ENCODE measurements at places on chromosomes 11 and 22.
A peak's percentile ranks its signal among the peaks of the same experiment; 100 is the strongest.

- peak; percentile 10 for DNase-seq
Observed at GRCh38 chr11:110059706-110060463, 33.3 kb upstream of the ZC3H12C start.

DNA sequence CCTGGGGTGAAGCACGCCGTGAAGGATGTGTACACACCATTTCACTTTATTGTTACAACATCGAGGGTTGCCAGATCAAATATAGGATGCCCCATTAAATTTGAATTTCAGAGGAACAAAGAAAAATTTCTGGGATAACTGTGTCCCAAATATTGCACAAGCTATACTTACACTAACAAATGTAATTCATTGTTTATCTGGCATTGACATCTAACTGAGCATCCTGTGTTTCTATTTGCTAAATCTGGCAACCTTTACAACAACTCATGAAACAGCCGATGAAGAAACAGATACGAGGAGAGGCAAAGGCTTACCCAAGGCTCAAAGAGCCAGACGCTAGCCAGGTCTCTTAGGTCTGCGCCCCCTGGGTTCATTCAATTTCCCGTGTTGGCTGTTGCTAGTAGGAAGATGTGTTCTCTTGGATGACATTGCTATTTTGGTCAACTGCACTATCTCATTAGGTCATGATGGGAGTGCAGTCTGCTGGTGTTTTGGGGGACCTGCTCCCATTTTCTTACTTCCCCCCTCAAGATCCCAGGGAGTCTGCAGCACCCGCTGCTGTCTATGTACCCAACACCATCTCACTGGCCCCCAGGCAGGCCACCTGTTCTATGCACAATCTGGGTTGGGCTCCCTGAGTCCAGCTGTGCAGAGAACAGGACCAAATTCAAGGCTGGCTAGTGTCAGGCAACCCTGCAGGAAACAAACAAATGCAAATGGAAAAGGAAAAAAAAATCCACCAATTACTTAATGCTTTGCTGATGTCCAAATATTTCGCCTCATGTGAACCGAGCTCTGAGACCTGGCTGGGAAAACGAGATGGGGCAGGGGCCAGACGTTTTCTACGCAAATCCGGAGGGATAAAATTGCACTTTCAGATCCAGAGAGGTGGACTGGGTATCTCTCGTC, 560.9 kb downstream of the MIAT start:
- no peak for DNase-seq

DNA sequence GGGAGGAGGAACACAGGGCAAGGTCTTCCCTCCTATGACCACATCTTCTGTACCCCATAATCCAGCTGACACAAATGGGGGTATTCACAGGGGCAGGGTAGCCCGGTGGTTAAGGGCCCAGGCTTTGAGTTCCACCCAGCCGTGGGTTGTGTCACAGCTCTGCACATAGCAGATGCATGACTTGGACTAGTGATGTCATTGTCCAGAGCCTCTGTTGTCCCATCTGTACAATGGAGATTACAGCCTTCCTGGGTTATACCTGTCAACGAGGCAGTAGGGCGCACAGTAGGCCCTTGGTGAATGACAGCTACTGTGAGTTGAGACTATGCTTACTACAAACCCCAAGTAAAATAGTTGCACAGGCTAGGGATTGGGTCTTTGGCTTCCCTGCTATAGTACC, 99.3 kb upstream of the CRYBB3 start:
- no peak for DNase-seq

- DNase-seq = no peak
Observed at GRCh38 chr11:925158-925495, 543 bp upstream of the AP2A2 start.

GRCh38 chr22:17717708-17718107, 56.6 kb downstream of the BID start:
- no peak for DNase-seq

- no peak for DNase-seq
Observed at GRCh38 chr22:24433001-24433827, 5.8 kb downstream of the ADORA2A start.

- no peak for DNase-seq
Observed at GRCh38 chr22:44410451-44410991, 87.5 kb downstream of the RTL6 start.

DNA sequence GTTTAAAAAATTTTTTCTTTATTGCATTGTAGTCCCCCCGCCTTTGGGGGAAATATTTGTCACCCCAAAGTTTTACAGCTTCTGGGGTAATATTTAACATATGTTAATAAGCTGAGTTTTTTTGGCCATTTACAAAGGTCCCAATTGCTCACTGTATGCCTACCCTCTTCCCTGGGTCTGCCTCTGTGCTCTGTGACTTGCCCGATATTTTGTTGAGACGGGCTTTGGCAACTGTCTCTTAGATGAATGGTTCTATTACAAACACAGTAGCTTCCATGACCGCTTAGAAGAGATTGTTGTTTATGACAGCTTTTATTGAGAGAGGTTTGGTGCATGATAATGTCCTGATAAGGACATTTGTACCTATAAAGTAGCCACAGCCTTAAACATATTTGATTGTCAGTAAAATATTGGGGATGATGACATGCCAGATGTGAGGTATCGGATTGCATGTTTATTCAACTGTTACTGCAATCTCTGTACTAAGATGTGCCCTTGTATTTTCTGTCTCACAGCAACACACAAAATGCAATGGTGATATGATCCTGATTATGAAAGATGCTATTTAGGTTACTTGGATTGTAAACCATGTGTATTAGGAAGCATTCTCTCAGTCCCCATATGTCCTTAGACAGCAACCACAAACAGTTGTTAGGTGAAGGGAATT, 103.1 kb downstream of the TEAD1 start:
- no peak for DNase-seq

DNA sequence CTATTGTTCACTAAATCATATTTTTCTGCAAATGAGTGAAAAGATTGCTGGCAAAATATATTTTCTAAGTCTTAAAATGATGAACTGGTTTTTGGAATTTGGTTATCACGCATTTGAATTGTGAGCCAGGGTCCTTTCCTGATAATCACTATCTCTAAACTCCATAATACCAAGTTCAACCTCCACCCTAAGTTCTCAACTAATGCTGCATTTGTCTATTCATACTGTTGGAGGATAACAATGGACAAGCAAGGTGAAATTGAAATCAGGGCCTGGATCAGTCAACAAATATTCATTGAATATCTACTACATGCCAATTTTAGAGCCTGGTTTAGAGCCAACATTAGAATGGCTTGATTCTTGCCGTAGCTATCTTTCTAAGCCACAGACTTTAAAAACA, 4.7 kb upstream of the PCF11 start:
- DNase-seq = no peak

GRCh38 chr11:69660001-69660500, 15.1 kb downstream of the LTO1 start:
- no peak for DNase-seq

DNA sequence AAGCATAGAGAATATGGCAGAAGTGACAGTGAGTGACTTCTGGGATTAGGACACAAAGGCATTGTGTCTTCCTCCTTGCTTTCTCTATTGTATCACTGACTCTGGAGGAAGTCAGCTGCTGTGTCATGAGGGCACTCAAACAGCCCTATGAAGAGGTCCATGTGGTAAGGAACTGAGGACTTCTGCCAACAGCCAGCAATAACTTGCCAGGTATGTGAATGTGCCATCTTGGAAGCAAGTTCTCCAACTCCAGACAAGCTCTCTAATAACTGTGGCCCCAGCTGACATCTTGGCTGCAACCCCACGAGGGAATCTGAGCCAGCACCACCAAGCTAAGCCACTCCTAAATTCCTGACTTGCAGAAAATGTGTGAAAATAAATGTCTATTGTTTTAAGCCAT, 83.6 kb upstream of the ZBED5 start:
- DNase-seq = no peak

- DNase-seq = no peak
Observed at GRCh38 chr11:28142724-28143123, 34.5 kb downstream of the METTL15 start.

DNA sequence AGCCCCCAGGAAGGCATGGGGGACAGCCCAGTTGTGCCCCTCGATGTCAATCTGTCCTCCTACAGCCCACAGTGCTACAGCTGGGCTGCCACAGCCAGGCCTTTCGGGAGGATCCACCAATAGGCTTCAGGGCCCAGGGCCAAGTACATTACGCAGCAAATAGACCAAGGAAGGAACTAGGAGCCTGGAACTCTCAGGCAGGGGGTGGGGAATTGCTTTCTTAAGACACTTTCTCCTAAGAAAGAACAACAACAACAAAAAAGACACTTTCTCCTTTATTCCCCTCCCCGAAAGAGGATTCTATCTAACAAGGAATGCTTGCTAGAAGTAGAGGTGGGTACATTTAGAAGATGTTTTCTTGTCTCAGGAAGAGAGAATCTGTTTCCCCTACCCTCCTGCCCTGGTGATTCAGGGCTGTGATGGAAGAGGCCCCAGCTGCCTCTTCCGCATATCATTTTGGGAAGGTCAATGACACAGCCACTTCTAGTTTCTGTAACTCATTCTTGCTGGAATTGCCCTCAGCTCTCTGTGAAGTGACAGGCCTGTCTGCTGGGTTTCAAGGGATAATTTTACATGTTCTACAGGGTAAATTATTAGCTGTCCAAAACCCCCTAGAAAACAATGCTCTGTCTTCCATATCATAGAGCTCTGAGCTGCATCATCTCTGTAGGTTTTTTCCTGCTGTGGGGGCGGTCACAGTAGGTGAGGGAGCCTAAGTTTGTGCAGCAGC, 6.0 kb upstream of the MALAT1 start:
- peak; percentile 83 for DNase-seq

GRCh38 chr11:102709201-102709945, 3.8 kb upstream of the MMP27 start:
- DNase-seq = no peak
